ENCODE measurements at places on chromosomes 1 and 21. TPM values are rescaled to one million over a fixed set of nuclear protein-coding genes. Genes with fewer than 3 reads are reported as not detected.

The FNDC5 gene
- total RNA-seq: 0.44 TPM

- DNase-seq: no peak
These were observed 19.8 kb downstream of the LRRC38 start for GRCh38 chr1:13494025-13494424.

- no peak for DNase-seq
These were observed 35.7 kb downstream of the TOR1AIP1 start for GRCh38 chr1:179917601-179918429.

DNA sequence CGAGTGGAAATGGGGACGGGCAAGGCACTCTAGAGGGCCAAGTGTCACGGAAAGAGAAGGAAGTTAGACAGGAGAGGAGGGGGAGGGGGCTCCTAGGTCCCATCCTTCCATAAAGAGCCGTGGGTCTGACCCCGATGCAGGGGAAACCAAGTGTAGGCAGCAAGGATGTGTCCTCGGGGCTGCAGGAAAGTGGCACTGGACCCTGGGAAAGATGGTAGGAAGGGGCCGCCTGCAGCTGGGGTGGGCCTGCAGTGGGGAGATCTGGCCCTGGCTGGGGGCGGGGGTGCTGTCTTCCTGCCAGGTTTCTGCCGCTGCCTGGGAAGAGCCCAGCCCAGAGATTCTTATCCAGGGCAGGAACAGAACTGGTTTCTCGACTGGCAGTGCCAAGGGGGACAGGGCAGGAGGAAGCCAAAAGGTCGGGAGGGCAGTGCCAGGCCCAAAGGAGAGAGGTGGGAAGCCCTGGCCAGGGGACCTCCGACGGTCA lies 12.9 kb downstream of the CRABP2 start:
- no peak for DNase-seq

GRCh38 chr1:232812560-232812959 lies 7.3 kb downstream of the MAP10 start:
- DNase-seq: no peak

GRCh38 chr21:14594967-14595366 lies 48.9 kb upstream of the SAMSN1 start:
- no peak for DNase-seq

DNA sequence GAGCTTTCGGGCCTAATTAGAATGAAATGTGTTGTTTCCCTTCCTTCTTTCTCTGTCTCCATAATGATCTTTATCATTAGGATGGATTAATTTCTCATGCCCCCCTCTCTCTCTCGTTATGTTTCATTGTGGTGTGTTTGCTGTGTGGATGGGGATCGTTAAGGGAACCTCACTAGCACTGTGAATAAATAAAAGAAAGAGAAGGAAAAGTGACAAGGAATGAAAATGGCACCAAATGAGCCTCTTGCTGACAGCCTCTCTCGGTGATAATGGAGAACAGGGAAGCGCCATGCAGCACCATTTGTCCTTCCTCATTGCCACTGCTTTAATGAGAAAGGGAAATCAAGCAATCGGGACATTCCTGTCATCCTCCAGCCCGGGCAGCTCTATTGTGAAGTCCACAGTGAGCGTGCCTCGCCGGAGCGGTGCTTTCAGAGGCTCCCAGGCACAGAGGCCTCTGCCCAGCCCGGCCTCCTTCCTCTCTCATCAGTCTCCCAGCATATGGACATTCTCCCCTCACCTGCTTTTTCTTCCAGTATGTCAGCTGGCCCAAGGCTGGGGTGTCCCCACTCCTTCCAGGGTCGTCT lies 265.7 kb upstream of the TMEM51 start:
- DNase-seq: no peak

GRCh38 chr1:203778146-203778545 lies 13.2 kb downstream of the LAX1 start:
- no peak for DNase-seq
